ENCODE measurements at places on chromosomes 11 and 22. TPM values are rescaled to one million over a fixed set of nuclear protein-coding genes. Genes with fewer than 3 reads are reported as not detected.

The MIAT gene
- total RNA-seq, result 0.53 TPM

The CHEK1 gene
- total RNA-seq, result 0.21 TPM

- peak; percentile 81 for DNase-seq
- peaks cover 19% of the 10 kb centered on the region for H3K4me1 ChIP-seq
- no peaks in the 10 kb centered on the region for H3K27me3 ChIP-seq
- peak overlapping the region; percentile 96 for H3K27ac ChIP-seq
Measured at GRCh38 chr22:30291058-30291892, 2.0 kb upstream of the CASTOR1 start.

GRCh38 chr22:17920145-17920605 lies 104.2 kb downstream of the MICAL3 start:
- peaks cover 14% of the 10 kb centered on the region for H3K4me1 ChIP-seq
- H3K36me3 ChIP-seq, result no peaks in the 10 kb centered on the region
- H3K27me3 ChIP-seq, result no peaks in the 10 kb centered on the region

DNA sequence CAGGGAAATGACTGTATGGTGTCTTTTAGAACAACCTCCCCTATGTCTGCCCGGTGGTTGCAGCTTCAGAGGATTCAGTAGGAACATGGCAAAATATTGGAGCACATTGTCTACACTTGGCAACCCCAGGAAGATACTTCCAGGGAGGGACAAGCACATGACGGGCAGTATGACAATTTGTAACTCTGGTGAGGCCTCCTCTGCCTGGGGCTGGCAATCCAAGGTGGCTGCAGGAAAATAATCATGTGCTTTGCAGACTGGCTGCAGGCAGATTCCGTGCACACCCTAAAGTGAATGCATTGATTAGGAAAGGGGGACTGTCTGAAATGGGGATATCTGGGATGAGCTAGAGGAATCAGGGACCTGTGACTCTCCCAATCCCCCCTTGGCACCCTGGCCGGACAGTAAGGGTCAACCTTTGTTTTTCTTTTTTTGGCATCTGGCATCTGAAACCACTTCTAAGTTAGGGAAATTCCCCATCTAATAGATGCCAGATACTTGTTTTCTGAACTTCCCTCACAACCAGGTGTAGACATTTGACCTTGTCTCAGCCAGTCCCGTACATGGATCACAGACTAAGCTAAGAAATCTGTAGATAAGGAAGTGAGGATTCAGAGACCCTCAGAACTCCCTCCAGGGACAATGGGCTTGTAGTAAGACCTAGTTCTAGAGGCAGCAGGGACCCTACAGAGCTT lies 10.5 kb upstream of the PHOX2A start:
- no peaks in the 10 kb centered on the region for H3K36me3 ChIP-seq
- H3K4me3 ChIP-seq, result no peak overlapping the region

DNA sequence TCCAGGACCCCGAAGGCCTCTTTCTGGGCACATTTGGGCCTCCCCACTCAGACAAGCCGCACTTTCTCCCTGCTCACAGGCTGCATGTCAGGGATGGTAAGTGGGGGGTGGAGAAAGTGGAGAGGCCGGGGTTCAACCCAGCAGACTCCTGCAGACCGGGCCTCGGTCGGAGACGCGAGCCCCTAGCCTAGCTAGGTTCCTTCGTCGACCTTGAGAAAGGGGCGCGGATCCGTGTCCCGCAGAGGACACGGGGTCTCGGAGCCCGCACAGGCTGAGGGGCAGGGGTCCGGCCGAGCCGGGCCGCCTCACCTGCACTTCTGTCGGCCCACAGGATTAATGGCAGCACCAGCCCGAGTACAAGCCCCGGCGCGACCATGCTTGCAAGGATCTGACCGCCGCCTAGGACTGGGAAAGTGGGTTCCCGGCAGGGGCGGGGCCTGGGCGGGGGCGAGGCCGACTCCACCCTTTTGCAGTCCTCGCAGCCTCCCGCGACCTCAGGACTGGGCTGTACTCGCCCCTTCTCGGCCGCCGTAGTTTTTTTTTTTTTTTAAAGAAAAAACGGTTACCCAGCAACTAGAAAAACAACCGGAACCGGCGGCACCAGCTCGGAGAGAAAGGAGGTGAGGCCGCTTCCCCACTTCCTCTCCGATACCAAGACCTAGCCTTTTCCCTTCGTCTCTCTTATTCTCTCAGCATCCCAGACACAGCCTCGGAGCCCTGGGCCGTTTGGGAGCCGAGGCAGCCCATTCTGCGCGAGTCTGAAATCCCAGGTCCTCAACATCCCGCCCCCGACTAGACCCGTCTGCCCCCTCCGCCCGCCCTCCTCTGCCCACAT lies at the start of the genes SIAE and SPA17:
Gene SIAE (minus strand): TSS at position 407 of the 835 bp plus-strand sequence. CDS start 31 bp downstream, at position 376.
Gene SPA17 (plus strand): TSS at position 572 of the 835 bp plus-strand sequence. CDS start 1,361 bp downstream, outside the sequence.
- H3K36me3 ChIP-seq, result no peaks in the 10 kb centered on the region
- DNase-seq, result peak; percentile 79
- no peaks in the 10 kb centered on the region for H3K27me3 ChIP-seq

GRCh38 chr11:3120071-3120792 lies 44.9 kb downstream of the OSBPL5 start:
- H3K4me3 ChIP-seq, result no peak overlapping the region
- DNase-seq, result no peak
- no peaks in the 10 kb centered on the region for H3K27me3 ChIP-seq
- H3K4me1 ChIP-seq, result peaks cover 19% of the 10 kb centered on the region

DNA sequence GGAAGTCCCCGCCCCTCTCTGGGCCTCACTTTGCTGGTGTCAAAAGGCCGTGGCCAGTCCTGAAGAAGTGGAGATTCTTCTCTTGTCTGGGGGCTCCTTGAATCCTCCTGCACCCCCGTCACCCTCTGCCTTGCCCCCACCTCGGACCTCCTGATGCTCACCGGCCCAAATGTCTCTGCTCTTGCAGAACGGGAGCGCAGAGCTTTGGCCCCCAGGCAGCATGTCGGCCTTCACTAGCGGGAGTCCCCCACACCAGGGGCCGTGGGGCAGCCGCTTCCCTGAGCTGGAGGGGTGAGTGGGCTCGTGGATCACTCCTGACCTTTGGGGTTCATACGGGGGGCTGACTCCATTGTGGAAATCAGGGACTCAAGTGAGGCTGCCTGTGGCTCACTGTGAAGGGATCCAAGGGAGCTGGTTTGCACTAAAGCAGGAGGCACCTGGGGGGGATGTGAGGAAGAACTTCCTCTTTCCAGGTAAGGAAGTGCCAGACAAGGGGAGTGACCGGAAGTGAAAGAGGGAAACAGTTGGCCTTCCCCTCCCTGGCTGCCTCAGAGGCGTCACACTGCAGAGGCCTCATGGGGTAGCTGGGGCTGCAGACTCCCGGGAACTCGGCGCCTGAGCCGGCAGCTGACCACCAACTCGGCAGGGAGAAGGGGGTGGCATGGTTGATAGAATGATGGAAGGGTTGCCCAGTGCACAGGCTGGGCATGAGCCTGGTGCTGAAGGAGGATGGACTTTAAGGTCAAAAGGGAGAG lies 23.1 kb downstream of the CSF2RB start:
- H3K4me1 ChIP-seq, result no peaks in the 10 kb centered on the region
- H3K4me3 ChIP-seq, result no peak overlapping the region
- H3K27me3 ChIP-seq, result no peaks in the 10 kb centered on the region
- DNase-seq, result no peak
- no peak overlapping the region for H3K27ac ChIP-seq
- H3K36me3 ChIP-seq, result no peaks in the 10 kb centered on the region
